ENCODE measurements at places on chromosomes 7 and 10.

DNA sequence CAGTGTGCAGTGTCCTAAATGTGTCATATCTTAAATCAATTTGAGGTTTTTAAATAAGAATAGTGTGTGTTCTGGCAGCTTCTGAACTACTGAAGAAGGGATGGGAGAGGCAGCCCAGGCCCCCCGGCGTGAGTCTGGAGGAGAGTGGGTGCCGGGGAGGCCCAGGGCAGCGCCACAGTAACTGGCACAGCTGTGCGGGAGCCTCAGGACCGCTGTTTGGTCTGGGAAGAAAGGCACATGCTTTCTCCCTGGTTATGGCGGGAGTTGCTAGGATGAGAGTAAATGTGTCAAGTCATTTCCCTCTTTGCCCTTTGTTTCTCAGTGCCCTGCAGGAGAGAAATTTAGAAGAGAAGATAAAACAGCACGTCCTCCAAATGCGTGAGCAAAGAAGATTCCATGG is 31.9 kb upstream of the PWWP2B start:
- DNase-seq, result no peak

GRCh38 chr7:140230861-140231770 is 54.3 kb upstream of the KDM7A start:
- no peak for DNase-seq

DNA sequence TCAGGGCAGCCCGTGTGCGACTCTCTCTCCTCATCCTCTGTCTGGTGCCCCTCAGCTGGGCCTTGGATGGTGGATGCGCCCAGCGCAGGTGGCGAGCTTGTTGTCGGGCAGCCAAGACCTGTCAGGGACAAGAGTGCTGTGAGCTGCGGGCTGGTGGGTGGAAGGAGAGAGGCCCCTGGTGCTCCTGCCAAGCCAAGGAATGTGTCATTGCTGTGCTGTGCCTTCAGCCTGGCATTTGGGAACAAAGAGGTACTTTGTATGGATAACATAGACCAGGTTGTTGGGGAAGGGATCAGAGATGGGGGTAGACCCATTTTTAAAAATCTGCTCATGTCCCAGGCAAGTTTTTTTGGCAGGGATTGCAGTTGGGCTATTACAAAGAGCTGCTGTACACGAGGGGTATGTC is 120.9 kb downstream of the PKD1L1 start:
- DNase-seq, result peak; percentile 13

DNA sequence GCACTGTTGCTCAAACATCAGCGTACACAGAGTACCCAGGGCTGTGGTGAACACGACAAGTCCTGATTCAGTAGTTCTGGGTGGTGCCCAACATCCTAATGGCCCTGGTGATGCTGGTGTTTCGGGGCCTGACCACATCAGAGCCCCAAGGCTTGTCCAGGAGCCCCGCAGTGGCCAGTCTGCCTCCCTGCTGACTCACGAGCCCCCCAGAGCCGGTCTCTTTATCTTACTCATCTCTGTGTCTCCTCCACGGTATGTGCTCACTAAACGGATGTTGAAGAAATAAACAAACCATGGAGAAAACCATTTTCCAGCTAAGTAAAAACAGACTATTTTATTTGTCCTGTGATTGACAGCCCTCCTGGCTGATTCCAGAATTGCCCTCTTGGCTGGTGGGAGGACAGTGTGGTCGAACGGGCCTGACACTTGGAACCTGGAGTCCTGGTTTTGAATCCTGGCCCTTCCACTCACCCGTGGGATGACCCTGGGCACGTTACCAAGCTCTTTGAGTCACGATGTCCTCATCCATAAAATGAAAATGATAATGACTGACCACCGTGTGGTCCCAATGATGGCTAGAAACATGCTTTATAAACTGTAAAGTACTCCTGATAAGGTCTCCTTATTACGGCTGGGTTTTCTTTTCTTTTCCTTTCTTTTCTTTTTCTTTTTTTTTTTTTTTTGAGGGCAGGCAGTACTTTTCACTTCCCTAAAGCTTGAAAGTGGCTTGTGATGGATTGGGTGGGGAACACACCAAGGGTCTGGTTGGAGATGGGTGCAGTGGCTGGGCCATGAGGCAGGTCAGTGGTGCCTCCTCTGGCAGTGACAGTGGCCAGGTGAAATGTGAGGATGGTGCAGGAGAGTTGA is 5.7 kb downstream of the HIP1 start:
- DNase-seq, result no peak

DNA sequence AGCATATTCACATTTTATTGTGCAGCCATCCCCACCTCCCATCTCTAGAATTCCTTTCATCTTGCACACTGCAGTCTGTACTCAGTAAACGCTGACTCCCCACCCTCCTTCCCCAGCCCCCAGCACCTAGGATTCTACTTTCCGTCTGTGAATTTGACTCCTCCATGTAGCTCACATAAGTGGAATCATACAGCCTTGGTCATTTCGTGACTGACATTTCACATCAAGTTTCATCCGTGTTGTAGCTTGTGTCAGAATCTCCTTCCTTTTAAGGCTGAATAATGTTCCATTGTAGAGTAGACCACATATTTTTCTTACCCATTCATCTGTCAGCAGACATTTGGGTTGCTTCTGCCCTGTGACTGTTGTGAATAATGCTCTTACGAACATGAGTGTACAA is 26.2 kb upstream of the TCERG1L start:
- no peak for DNase-seq

GRCh38 chr7:47720907-47721244 is 139.0 kb upstream of the TNS3 start:
- DNase-seq, result no peak

DNA sequence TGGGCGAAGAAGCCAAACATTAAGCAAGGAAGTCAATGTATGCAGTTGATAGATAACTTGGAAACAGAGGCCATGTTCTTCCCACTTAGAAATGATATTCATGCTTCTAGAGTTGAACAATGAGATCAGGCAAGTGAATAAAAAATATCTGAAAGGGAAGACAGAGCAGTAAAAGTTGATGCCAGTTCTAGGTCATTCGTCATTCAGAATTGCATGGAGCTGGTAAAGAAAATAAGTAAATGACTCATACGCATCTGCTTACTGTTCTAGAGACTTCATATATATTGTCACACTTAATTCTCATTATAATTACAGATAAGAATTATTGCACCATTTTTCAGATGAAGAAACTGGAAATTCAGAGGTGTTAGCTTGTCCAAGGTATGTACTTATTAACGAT is 158.9 kb upstream of the FERD3L start:
- no peak for DNase-seq

GRCh38 chr10:69576334-69577011 is 3.3 kb upstream of the NEUROG3 start:
- DNase-seq, result no peak

- no peak for DNase-seq
Observed at GRCh38 chr10:78197628-78198272, 164.1 kb downstream of the RPS24 start.

GRCh38 chr7:2165610-2166594 is 66.8 kb downstream of the MAD1L1 start:
- DNase-seq, result no peak

- DNase-seq, result no peak
Observed at GRCh38 chr7:53500076-53500475, 464.6 kb downstream of the POM121L12 start.

DNA sequence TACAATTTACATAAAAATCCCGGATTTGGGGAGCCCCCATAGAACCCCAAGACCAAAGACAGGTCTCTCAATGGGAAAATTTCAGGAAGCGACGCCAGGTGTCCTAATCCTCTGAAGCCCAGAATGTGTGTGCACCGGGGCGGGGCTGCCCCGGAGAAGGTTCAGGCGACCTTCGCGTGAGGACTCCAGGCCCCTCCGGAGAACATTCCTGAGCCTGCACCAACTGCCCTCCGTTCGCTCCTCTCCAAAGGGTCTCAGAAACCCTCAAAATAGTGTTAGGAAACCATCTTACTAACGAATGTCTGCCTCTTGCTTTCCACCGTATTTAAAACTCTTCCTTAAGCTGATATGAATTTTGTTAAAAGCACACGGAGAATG is 78.5 kb upstream of the INSIG1 start:
- no peak for DNase-seq

- no peak for DNase-seq
Observed at GRCh38 chr7:25478925-25479324, 250.6 kb upstream of the NPVF start.

DNA sequence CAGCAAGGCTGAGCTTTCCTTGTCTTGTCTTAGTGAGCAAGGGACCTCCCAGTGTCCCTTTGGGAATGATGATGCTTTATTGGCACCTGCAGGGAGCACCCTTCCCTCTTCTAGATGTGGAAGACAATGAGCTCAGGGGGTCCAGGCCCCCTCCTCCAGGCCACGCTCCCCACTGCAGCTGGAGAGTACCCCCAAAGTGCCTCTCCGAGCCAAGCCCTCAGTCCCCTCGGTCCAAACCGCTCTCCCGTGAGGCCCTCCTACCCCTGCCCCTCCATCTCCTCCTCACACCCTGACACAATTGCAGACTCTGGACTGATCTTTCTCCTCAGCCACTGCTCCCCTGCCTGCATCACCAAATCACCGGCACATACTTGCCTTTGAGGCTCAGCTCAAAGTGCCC is 16.7 kb downstream of the RBP3 start:
- DNase-seq, result no peak

GRCh38 chr10:76858721-76859120 is 778.9 kb downstream of the KCNMA1 start:
- DNase-seq, result no peak

DNA sequence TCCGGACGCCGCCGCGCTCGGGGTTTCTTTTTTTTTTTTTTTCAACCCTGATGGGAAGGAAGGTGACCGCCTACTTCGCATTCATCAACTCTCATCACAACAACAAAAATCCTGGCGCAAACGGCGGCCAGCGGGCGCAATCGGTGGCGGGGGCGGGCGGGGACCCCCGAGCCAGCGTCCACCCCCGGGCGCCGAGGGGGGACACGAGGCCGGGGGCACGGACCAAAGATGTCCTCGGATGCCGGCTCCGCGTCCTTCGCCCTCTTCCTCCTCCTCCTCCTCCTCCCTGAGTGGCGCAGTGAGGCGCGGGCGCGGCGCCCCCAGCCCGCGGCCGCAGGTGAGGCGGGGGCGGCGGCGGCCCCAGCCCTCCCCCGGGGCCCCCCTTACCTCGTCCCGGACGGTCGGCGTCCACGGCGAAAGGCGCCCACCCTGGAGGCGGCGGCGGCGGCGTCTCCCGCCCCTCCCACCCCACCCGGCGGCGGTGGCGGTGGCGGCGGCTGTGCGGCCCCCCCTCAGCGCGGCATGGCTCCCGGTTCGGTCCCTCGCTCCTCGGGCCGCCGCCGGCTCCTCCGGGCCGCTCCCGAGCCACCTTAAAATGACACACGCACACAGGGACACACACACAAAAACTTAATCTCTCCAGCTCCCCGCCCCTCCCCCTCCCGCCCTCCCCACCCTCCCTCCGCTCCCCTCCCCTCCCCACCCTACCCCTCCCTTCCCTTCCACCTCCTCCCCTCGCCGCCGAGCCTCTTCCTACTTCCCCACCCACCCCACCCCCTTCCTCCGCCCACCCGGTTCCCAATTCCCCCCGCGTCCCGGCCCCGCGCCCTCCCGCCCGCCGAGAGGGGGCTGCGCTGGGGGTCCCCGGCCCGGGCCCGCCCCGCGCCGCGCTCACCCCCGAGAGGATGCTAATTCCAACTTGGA is at the start of gene CTBP2:
CTBP2 (minus strand) TSS at position 632 of the 924 bp plus-strand sequence.
- no peak for DNase-seq

DNA sequence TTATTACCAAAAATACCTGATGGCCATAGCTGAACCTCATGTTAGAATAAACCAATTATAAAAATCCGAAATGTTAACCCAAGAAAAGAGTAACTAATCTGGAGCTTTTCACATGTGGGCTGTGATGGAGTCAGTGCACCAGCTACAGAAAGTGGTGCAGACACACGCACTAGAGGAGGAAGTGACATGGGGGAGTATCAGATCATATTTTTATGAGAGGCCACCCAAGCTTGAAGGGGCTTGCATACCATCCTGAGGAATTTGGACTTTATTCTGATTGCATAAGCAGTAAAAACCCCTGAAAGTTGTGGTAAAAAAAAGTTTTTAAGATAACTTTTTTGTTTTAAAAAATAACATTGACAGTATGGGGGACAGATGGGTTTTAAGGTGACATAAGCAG is 1148.5 kb upstream of the CELF2 start:
- DNase-seq, result no peak

GRCh38 chr10:24824124-24824523 is 100.4 kb upstream of the ARHGAP21 start:
- DNase-seq, result no peak

DNA sequence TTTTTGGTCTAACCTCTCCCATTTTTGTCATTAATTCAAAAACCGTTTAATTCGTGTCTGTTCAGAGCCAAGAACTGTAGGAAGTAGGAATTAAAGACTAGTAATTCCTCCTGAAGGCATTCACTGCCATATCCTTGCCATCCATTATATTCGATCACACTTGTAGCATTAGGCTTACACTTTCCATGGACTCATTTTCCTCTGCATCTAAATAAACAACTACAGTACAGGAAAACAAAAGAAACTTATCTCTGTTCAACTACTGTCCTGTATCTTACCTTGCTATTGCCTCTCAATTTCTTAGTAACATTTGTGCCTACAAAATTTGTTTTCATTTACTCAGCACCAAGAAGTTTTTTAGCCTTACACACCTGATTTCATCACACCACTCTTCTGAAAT is 111.6 kb upstream of the SEMA3C start:
- no peak for DNase-seq

DNA sequence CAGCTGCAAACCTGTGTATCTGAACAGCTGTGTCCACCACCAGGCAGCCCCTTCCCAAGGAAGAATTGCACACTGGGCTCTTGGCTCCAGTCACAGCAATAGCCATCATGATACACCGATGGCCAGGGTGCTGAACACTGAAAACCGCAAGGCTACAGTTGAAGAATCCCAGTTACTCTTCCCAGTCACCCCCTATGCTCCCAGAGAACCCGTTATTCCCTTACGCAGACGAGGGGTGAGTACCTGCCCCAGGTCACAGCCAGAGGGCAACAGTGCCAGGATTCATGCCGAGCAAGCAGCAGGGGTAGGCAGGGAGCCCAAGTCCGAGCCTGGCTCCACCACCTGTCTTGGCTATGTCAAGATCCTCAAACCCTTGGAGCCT is 57.8 kb downstream of the RASGEF1A start:
- no peak for DNase-seq

Data from putamen (tissue), 1 donor.